Eye (tissue), 1 donor: ENCODE measurements at places on chromosomes 16 and 17.

GRCh38 chr17:64176556-64176955, 46.6 kb upstream of the ERN1 start:
- no peak for DNase-seq

GRCh38 chr16:67766291-67766690, 40.1 kb downstream of the RANBP10 start:
- no peak for DNase-seq

DNA sequence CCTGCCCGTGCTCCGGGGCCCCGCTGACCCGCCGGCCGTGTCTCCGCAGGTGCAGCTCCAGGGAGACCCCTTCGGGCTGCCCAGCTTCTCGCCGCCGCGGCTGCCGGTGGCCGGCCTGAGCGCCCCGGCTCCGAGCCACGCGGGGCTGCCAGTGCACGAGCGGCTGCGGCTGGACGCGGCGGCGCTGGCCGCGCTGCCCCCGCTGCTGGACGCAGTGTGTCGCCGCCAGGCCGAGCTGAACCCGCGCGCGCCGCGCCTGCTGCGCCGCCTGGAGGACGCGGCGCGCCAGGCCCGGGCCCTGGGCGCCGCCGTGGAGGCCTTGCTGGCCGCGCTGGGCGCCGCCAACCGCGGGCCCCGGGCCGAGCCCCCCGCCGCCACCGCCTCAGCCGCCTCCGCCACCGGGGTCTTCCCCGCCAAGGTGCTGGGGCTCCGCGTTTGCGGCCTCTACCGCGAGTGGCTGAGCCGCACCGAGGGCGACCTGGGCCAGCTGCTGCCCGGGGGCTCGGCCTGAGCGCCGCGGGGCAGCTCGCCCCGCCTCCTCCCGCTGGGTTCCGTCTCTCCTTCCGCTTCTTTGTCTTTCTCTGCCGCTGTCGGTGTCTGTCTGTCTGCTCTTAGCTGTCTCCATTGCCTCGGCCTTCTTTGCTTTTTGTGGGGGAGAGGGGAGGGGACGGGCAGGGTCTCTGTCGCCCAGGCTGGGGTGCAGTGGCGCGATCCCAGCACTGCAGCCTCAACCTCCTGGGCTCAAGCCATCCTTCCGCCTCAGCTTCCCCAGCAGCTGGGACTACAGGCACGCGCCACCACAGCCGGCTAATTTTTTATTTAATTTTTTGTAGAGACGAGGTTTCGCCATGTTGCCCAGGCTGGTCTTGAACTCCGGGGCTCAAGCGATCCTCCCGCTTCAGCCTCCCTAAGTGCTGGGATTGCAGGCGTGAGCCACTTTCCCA, 5.9 kb downstream of the CTF1 start:
- peak; percentile 86 for DNase-seq

GRCh38 chr16:49793244-49793643, 62.7 kb downstream of the ZNF423 start:
- no peak for DNase-seq

GRCh38 chr17:9291912-9292560, 270.7 kb downstream of the NTN1 start:
- DNase-seq: peak; percentile 53
